Endothelial cell (in vitro differentiated cells): ENCODE measurements at places on chromosomes 4 and X.

GRCh38 chrX:100048156-100048555, 361.9 kb downstream of the PCDH19 start:
- DNase-seq: no peak

DNA sequence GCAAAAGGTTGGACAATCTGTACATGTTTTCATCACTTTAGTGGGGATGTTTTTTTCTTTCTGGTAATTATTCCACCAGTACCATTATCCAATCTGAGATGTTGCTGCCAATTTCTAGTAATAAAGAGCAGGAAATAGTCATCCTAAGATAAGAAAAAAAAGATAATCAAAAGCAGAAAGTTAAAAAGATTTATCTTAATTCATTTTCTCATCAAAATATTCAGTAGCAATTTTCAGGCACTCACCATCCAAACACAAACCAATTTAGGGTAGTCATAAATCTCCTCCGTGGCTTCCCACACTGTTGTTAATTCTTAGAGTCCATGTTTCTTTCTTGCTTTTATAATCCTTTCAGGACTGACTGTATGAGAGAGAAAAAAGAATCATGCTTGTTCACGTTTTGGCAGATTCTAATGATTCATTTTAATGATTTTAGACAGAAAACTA, 263.7 kb upstream of the UGT8 start:
- DNase-seq: no peak

DNA sequence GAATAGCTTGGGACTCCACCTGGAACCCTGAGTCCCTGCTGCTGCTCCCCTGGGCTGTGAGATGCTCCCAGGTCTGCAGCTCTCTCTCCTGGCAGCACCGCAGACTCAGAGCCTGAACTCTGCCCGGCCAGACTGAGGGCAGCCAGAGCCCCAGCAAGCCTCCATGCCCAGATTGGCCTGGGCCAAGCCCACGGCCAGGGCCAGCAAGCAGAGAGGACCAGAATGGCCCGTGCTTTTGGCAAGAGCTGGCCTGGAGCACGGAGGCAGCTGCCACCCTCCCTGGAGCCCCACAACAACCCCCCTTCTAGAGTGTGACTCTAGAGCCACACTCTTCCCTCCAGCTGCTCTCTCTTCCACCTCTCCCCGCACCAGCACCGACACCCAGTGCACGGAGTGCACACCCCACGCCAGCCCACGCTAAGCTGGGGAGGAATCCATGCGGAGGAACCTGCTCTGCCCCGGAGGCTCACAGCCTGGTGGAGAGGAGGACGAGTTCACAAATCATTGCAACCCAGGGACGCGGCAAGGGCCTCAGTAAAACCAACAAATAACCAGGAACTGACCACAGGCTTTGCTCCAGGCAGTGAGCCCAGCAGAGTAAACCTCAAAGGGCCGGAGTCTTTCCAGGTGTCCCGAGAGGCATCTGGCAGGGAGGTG, 110.3 kb downstream of the HMX1 start:
- DNase-seq: no peak

DNA sequence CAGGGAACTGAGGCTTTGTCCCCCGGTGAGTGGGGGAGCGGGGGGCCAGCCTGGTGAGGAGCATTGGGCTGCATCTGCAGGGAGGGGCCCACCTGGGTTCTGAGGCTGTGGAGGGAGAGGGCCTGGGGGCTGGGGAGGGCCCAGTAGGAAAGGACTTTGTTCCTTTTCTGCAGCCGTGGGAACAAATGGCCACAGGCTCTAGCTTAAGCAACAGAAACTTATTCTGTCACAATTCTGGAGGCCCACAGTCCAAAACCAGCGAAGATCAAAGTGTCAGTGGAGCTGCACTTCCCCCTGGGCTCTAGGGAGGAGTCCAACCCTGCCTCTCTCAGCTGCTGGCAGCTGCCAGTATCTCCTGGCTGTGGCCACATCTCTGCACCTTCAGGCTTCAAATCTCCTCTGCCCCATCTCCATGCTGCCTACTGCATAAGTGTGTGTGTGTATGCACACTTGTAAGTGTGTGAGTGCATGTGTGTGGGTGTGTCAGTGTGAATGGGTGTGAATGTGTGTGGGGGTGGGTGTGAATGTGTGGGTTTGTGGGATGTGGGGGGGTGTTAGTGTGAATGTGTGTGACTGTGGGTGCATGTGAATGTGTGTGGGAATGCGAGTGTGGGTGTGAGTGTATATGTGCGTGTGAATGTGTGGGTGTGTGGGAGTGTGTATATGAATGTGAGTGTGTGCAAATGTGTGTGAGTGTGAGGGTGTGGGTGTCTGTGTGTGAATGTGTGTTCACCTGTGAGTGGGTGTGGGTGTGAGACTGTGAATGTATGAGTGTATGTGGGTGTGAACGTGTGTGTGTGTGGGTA, 204.5 kb upstream of the PSAPL1 start:
- DNase-seq: no peak

- no peak for DNase-seq
Observed at GRCh38 chrX:11611161-11611560, 54.6 kb downstream of the ARHGAP6 start.

DNA sequence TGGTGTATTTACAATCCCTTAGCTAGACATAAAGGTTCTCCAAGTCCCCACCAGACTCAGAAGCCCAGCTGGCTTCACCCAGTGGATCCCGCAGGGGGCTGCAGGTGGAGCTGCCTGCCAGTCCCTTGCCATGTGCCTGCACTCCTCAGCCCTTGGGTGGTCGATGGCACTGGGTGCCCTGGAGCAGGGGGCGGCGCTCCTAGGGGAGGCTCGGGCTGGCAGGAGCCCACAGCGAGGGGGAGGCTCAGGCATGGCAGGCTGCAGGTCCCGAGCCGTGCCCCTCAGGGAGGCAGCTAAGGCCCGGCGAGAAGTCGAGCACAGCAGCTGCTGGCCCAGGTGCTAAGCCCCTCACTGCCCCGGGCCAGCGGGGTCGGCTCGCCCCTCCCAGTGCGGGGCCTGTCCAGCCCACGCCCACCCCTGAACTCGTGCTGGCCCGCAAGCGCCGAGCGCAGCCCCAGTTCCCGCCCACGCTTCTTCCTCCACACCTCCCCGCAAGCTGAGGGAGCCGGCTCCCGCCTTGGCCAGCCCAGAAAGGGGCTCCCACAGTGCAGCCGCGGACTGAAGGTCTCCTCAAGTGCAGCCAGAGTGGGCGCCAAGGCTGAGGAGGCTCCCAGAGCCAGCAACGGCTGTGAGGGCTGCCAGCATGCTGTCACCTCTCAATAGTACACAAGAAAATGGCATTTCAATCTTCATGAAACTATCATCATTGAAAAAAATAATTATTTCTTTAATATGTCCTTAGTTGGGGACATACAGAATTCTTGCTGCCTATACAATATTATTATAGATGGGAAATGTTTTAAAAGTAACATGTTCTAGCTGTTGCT, 189.1 kb downstream of the SLC7A11 start:
- no peak for DNase-seq

- DNase-seq: no peak
Observed at GRCh38 chrX:129755779-129756650, 17.2 kb downstream of the XPNPEP2 start.

DNA sequence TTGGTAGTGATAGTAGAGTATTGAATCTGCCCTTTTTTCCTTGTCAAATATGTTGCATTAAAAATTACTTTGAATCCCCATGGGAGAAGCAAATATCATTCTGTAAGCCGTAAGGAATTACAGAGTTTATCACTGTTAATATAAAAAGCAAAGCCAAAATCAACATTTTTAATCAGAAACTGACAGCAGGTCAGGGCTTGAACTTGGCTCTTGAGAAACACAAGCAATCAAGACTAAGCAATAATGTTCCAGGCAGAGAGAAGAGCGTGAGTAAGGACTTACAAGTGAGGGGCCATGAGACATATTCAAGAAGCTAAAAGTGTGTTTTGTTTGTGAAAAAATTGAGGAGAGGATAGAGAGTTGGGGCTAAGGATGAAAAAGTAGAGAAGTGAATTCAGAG, 68.2 kb downstream of the ARHGAP6 start:
- no peak for DNase-seq
